ENCODE measurements at places on chromosomes 11 and 22.
A peak's percentile ranks its signal among the peaks of the same experiment; 100 is the strongest.

DNA sequence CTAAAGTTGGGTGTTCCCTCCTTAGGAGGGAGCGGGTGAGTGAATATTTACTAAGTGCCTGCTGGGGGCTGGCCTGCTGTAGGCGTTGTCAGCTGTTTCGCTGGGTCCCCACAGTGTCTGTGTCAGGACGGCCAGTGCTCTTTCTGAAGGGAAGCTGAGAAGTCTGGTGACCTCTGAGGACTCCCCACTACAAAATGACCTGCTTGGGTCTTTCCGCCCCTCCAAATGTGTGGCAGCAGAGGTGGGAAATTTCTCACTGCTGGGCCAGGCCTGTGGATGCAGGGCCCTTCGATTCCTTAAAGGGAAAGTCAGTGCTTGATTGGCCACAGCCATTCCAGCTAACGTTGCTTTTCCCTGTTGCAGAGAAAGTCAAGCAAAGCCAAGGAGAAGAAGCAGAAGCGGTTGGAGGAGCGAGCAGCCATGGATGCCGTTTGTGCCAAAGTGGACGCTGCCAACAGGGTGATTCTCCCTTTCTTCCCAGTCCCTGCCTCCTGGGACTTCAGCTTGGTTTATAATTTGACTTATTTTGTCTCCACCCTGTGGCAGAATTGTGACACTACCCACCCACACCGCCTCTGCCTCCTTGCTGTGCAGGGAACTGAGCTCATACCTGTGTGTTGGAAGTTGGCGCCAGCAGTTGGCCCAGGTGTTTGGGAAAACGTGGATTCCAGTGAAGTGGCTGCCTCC, 6.8 kb downstream of the NAA40 start:
- peak; percentile 62 for DNase-seq

- no peak for DNase-seq
Observed at GRCh38 chr11:20249378-20249777, 89.1 kb upstream of the DBX1 start.

GRCh38 chr11:62804310-62805075, 747 bp downstream of the NXF1 start:
- DNase-seq, result peak; percentile 44

DNA sequence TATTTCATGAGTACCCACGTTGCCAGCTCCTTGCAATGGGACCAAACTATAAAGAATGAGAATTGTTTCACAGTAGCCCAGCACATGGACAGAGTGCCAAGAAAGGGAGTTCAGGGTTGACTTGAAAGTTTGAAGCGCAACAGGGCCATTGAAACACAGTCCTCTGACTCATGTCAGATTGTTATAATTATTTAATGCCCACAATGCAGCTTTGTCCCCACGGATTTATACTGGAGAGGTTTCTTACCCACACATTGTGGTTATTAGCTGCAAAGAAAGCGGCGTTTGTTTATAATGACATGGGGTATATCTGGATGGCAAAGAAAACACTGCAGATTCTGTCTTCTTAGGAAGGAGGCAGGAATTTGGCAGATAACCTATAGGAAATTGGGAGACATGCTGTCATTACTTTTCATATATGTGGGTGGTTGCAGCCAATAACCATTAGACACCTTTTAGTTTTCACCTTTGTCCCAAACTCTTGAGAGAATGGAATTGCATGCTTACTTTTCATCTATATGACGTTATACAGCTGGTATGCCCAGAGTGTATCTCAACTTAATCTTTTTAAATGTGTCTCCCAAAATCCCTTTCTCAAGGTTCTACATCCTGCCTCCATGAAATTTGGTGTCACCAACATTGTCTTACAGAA, 143.6 kb downstream of the TEAD1 start:
- DNase-seq, result no peak

DNA sequence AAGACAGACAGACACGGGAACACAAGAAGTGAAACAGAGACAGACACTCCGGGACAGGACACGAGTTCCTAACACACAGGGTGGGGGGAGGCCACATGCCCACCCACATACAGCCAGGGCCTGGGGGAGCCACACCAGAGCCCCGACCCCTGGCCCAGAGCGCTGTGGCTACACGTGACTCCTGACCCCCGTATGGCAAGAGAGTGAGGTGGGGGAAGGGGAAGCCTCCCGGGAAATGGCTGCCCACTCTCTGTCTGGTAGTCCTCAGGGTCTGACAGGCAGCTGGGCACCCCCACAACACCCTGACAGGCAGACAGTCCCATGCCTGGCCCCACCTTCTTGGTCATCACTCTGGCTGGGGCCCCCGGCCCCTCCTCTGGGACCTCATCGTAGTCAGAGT, 38.6 kb upstream of the PDE2A start:
- no peak for DNase-seq

DNA sequence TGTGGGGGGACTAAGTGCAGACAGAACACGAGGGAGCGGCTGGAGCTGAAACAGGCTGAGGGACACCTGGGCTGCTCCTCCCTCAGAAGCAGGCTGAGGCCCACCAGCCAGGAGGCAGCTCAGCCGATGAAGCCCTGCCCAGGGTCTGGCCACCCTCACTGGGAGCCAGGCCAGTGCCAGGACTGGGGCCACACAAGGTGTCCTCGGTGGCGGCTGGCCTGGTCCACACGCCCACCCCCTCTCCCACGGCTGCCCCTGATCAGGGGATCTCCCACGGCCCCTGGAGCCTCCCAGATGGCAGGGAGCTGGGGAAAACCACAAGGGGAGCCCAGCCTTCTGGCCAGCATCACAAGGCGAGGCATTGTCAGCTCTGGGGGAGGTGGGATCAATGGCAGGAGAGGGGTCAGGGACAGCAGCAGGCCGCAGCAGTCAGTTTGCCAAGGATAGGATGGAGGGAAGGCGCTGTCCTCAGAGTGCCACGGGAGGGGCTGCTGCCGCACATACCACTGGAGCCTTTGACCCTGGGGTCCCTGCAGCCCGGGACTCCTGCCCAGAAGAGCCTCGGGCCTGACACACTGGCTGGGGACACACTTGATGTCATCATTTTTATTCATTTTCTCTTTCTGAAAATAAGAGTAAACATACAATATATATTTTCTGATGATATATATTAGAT, 11.7 kb upstream of the RASL10A start:
- DNase-seq, result no peak

GRCh38 chr22:48042621-48043395, 1280.4 kb downstream of the TBC1D22A start:
- no peak for DNase-seq

DNA sequence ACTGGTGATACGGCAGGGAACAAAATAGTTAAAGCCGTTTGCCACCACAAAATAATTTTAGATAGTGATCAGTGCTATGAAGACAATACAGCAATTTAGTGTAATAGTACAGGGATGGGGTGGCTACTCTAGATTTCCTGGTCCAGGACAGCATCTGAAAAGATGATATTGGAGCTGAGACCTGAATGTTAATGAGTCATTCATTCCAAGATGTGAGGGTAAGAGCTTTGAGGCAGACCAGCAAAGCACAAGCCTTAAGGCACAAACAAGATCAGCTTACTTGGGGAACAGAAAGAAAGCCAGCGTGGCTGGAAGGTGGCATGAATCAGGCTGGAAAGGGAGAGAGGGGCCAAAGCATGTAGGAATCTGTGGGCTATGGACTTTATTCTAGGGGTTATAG, 132.3 kb downstream of the TRIM44 start:
- DNase-seq, result no peak

- no peak for DNase-seq
Observed at GRCh38 chr11:104322696-104323095, 158.7 kb upstream of the PDGFD start.

DNA sequence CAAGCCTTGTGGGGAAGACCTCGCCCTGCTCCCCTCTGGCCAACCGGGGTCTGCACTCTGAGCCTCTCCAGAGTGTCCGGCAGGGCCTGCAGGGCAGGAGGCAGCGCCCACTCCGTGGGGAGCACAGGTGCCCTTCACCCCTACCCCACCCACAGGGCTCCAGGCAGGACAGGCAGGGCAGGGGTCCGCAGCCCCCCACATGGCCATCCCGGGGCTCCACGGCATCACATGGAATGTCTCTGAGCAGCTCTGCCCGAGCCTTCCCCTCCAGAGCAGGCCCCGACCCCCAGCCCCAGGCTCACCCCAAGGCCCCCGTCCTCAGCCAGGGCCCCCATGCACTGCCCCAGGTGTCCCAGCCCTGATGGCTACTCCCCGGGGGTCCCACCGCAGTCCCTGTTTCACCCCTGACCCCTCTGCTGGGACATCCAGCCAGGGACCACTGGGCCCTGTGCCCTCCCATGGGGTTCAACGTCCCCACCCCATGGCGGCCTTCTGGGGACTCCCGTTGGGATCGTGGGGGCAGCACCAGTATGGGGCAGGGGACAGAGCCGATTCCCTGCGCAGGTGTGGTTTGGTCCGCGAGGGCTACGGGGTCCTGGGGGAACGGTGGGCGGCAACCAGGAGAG, 77.7 kb downstream of the BRD1 start:
- no peak for DNase-seq

GRCh38 chr22:37626144-37626543, 13.3 kb upstream of the SH3BP1 start:
- no peak for DNase-seq

GRCh38 chr11:20002312-20003216, 157.7 kb downstream of the DBX1 start:
- DNase-seq, result no peak

GRCh38 chr11:121309688-121310087, 17.1 kb downstream of the SC5D start:
- DNase-seq, result no peak

DNA sequence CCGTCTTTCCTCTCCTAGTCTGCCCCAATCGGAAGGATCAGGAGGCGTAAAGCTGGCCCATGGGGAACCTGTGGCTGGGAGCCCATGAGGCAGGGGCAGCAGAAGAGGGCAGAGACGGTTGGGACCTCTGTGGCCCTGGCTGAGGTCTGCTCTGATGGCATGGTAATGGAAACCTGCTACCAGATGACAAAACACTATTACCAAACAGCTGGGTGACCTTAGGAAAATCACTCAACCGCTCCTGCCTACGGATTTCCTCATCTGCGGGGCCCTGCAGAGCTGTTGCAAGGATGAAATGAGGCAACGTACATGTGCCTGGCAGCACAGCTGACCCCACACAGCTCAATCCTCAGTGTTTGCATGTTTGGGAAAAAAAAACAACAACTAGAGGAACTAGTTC, 4.6 kb downstream of the AP5B1 start:
- no peak for DNase-seq

DNA sequence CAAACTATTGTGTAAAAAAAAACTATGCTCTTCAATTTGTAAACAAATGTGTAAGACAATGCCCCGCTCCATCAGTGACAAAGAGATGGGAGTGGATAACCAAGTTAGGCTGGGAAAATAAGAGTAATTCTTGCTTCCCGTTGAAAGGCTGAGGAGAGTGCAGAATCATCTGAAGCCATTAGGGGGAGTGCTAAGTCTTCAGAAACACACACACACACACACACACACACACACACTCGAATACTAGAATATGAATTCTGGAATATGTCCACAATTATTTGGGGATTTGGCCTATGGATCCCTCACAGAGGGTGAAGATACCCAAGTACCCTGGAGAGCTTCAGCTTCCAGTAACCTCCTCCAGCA, 27.8 kb upstream of the ROBO3 start:
- peak; percentile 82 for DNase-seq

GRCh38 chr11:859394-860131, 16.9 kb downstream of the TSPAN4 start:
- DNase-seq, result no peak

DNA sequence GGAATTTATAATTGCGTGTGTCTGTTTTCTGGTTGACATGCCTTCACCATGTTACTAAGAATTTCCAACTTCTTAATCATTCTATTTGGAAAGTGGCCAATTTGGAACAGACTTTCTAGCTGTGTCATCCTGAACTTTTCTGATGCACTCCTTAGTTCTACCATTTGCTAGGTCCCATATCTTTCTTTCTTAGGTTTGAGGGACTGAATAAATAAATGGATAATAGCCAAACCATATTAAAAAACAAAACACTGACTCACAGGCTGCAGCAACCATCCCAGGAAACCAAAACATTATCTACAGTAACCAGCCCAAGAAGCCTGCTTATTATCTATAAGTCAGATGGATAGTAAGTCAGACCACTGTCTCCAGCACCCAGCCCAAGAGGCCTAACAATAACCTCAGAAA, 57.5 kb upstream of the PLET1 start:
- DNase-seq, result no peak

DNA sequence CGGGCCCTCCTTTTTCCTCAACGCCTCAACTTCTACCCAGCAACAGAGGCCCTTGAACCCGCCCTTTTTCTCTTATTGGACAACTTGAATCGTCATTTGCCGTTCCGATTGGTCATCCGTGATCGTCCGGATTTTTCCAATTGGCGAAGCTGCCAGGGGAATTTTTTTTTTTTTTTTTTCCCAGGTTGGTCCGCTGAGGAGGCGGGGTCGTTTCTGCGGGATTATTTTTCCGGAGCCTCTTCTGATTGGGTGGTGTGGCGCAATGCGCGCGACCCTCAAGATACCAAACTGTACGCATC, 465 bp upstream of the TTC9C start:
- DNase-seq, result peak; percentile 99

DNA sequence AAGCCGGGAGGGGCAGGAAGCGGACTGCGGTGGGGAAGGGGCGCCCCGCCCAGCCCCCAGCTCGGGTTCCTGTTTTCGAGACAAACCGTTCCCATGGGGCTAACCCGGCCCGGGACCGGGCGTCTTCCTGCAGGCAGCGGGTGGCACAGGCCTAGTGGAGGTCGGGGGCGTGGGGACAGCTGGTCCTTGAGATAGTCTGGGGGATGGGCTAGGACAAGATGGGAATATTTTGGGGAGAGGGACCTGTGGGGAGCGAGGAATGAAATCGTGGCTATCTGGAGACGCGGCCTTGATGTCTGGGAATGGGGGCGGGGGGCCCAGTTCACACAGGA, 1.2 kb upstream of the RASGRP2 start:
- DNase-seq, result peak; percentile 96

- DNase-seq, result no peak
Observed at GRCh38 chr11:4184163-4184916, 89.7 kb downstream of the RRM1 start.

DNA sequence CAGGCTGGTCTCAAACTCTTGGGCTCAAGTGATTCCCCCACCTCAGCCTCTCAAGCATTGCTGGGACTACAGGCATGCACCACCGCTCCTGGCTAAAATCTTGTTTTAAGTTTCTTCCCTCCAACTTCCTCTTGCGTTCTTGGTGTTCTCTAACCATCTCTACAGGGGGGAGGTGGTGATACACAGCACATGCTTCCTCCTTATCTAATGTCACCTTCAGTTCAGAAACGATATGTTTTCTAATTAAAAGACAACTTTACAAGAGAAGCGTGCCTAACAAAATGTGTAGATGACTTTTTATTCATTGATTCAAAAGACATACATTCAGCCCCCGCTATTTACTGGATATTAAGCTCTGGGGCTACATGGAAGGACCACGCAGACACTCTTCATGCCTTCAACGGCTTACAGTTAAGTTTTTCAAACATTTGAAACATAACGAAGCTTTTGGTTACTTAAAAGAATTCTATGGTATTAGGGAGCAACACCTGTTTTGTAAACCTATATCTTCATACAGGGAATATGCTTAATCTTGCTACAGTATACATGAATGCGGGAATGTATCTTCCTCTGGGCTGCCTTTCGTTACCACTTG, 933 bp upstream of the DLAT start:
- DNase-seq, result peak; percentile 76
